ENCODE measurements at places on chromosomes 3 and 15.

DNA sequence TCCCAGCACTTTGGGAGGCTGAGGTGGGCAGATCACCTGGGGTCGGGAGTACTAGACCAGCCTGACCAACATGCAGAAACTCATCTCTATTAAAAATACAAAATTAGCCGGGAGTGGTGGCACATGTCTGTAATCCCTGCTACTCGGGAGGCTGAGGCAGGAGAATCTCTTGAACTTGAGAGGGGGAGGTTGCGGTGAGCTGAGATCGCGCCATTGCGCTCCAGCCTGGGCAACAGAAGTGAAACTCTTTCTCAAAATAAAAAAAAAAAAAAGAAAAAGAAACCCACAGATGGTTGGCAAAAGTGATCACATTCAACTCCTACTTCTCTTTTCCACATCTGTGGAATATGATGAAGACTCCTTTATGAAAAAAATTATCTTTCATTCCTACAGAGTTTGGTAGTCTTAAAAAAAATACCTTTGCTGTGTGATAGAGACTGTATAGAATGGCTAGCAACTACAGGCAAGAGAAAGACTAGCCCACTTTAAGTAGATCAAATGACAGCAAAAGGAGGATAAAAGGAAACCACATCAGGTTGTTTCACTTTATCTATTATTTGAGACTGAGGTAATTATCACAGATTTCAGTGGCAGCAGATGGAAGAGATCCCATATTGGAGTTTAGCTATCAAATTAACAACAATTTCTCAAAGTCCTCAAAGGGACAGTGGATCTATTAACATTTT is 172.9 kb upstream of the TSPAN3 start:
- DNase-seq = no peak

- DNase-seq = peak; percentile 75
These were observed 458 bp downstream of the MCF2L2 start for GRCh38 chr3:183427876-183428446.

GRCh38 chr3:23611737-23612295 is 193.9 kb upstream of the UBE2E1 start:
- DNase-seq = no peak

DNA sequence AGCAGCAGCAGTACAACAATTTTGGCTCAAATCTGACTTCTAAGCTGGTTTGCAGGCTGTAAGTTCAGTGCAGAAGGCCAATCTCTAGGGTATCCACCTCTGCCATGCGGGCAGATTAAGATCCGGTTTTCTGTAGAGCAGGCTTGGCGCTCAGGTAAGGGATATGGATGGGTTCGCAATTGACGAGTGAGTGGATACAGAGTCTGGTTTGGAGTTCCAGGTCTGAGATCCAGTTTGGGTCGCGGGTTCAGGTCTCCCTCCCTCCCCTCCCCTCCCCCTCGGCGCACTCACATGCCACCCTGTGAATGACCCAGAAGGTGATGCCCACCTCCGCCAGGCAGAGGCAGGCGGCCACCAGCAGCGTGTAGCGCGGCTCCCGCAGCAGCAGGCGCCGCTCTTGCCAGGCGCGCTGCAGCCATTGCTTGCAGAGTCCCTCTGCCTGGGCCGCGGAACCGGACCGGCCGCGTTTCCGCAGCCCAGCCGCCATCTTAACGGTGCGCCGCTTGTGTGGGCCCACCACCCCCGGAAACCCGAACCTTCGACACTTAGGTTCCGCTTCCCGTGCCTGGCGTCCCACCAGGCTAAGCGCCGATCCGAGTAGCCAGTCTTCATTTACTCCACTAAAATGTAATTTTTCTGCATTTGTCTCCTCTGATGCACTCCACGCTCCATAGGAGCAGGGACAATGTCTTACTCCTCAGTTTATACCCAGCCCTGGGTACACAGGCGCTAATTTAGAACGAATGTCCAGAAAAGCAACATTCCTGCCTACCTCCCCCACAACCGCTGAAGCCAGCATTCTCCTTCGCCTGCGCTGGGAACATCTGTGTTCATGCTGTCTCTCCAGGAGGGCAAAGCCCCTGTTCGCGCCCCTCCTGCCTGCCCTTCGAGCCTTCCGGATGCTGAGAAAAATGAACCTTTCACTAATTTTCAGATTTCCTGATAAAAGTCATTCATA is at the start of gene ALG3:
Gene ALG3 (minus strand): TSS at position 509 of the 958 bp plus-strand sequence. CDS start 22 bp downstream, at position 487.
- DNase-seq = peak; percentile 79

GRCh38 chr15:70438776-70439175 is 324.6 kb downstream of the UACA start:
- DNase-seq = no peak

- no peak for DNase-seq
These were observed at the start of gene TNK2 for GRCh38 chr3:195907934-195908693. Gene TNK2, minus strand, starts transcription at chr3:195908551. Its CDS starts 19,963 bp downstream, at chr3:195888588.

DNA sequence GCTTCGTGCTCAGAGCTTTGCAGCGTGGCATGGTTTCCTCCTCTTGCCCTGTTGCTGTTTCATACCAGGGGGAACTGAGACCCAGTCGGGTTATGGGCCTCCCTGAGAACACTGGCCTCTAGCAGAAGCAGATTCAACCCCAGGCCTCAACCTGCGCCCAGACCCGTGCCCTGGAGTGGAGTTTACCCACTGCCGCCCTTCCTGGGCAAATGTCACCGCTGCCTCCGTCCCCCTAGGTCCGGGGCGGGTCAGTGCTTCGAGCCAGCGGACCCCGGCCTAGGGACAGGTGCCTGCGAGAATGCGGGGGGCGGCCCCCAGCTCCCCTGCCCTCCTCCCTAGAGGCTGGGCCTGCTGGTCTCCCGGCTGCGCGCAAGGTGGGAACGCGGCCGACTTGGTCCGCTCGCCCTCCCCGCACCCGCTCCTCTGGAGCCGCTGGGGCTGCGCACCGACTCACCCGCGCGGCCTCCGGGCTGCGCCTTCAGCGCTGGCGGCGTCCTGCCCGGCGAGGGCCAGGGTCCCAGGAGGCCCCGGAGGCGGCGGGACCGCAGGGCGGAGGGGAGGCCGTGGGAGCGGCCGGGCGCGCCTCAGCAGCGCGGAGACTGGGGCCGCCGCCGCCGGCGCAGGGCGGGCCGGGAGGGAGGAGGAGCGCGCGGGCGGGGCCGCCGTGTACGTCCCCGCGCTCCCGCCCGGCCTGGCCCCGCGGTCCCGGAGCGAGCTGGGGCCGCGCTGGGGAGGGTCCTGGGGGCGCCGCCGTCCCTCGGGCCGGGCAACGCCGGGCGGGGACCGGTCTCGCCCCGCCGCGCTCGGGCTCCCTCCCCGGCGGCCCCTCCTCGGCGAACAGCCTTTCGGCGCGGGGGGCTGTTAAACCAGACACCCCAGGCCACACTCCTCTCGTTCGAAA is at the start of gene PIGZ:
Gene PIGZ (minus strand): TSS at position 601 of the 901 bp plus-strand sequence. CDS start 16,802 bp downstream, outside the sequence.
- DNase-seq = no peak

DNA sequence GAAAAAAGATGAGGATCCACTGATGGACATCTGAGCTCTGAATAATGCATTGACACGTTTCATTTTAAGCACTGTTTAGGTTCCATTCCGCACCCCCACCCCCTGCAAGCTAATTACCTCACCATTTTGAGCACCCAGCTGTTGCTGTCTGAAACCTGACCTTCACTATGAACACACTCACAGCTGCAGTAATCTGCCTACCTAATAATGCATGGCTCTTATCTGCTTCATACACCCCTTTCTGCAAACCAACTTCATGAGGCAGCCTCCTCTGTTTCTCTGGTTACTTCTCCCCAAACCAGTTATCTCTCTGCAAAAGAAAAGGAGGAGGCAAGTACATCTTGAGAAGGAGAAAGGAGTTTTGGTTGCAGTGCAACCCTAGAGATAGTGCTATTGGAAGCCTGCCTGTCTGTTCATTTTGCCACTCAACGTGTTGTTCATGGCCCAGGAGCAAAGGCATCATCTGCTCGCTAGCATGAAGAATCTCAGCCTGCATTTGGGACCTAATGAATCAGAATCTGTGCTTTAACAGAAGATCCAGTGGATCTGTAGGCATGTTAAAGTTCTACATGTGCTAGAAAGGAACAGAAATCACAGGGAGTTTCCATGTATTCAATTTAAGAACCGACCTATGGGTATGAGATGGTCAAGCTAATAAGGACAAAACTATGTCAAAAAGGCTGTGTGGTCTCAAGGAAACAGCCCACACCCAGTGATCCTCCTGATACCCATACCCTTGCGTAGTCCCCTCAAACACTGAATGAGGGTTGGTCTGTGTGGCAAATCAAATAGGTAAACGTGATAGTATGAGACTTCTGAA is 87.2 kb downstream of the MB21D2 start:
- DNase-seq = no peak

DNA sequence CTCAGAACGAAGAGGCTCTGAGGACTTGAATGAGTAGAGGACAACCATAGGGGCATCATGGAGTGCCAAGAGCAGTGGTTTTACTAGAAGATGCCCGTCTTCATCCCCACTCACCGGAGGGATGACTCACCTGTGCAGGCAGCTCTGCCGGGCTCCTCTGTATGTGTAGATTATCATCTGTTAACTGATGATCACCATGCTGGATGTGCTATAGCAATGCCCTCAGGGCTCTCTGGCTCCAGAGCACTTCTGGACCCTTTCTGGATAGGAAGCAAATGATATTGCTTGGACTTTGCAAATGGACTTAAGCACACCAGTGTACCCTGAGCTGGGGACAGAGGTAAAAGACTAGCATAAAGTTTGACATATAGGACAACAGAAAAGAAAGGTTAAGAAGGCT is 10.2 kb upstream of the TGFBR2 start:
- no peak for DNase-seq

- DNase-seq = no peak
These were observed 47.3 kb downstream of the ZDHHC19 start for GRCh38 chr3:196163666-196164493.

GRCh38 chr3:36827133-36827532 is 62.8 kb upstream of the DCLK3 start:
- DNase-seq = no peak

DNA sequence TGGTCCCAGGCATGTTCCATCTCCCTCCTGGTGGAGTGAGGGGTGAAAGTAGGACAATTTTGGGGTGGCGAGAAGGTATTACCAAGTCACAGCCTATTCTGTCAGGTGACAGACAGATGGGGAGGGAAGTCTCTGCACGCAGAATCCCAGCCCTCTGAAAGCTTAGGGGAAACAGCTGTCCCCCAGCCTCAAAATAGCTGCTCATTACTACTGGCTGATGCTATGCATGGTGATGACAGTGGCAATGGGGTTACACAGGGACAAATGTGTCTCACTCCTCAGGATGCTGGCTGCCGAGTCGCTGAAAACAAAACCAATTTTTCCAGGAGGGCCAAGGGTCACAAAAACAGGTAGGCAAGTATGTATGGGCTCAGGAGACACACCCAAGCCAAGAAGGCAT is 68.8 kb upstream of the OXTR start:
- no peak for DNase-seq

DNA sequence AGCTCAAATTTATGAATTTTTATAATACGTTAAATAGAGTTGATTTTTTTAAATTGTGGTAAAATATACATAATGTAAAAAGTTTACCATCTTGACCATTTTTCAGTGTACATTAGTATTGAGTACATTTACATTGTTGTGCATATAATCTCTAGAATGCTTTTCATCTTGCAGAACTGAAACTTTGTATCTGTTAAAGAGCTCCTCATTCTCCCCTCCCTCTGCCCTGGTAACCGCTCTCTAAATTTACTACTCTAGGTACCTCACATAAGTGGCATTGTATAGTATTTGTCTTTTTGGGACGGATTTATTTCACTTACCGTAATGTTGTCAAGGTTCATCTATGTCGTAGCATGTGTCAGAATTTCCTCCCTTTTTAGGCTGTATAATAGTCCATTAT is 13.6 kb downstream of the TBC1D23 start:
- no peak for DNase-seq

- DNase-seq = no peak
These were observed 112.2 kb upstream of the SLC6A11 start for GRCh38 chr3:10703875-10704274.

GRCh38 chr3:37103103-37103808 is 71.1 kb downstream of the LRRFIP2 start:
- no peak for DNase-seq

- DNase-seq = no peak
These were observed 34.6 kb upstream of the PLOD2 start for GRCh38 chr3:146195605-146196004.

GRCh38 chr15:74543043-74543422 is 2.0 kb downstream of the ARID3B start:
- no peak for DNase-seq

DNA sequence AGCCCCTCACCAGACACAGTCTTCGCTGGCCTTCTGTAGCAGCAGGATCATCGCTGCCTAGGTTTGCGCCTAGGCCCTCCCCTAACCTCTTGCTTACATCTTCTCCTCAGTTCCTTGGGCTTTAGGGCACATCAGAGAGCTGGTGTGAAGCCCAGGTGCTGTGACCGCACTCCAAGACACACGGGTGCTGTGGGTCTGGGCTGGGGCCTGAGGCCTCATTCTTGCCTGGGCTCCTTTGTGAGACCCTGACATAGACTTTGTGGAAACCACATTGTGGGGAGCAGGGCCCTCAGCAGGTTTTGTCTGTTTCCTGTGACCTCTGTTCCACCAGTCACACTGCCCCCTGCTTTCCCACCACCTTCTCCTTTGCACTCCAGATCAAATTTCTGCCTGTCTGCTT is 8.0 kb downstream of the AMIGO3 start:
- no peak for DNase-seq

DNA sequence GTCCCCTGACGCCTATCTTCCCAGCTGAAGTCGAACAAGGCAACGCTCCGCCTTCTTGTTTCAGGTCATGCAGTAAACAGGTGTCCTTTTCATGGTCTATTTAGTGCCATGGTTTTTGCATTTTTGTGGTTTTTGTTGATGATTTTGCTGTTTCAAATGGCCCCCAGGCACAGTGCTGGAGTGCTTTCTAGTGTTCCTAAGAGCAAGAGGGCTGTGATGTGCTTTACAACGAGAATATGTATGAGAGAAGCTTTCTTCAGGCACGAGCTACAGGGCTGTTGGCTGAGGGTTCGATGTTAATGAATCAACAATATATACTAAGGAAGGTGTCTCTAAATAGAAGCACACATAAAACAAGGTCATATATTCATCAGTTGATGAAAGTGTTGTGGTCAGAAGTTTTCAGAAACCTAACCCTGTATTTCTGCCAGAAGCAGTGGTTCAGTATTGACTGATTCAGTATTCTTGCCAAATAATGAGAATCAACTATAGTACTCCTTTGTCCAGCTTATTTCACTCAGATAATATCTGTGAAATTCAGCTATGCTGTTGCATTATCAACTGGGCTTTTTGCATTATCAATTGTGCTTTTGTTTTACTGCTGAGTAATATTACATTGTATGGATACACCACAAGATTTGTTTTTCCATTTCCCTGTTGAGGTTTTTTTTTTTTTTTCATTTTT is 18.5 kb downstream of the LIMD1 start:
- no peak for DNase-seq

DNA sequence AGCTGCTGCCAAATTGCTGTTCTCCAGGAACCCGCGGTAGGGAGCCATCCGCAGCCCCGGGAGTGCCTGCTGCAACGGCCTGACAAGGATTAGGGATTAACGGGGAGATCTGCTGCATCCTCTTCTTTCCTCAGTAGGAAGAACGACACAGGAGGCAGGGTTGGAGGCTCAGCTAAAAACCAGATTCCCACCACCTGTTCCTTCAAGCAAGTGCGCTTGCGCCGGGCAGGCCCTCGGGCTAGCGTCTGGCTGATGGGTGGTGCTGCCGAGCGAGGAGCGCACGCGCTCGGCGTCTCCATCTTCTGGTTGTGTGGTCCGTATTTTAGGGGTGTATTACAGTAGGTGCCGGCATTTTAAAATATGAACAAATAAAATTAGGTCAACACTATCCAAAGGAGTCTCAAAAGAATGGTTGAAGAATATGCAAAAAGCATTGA is 25.4 kb upstream of the SLC25A26 start:
- no peak for DNase-seq

- no peak for DNase-seq
These were observed 44.3 kb downstream of the PTPRG start for GRCh38 chr3:61605589-61606175.

Measured in coronary artery (tissue), 2 donors.